Naive thymus-derived CD8-positive, alpha-beta T cell (primary cell): ENCODE measurements at places on chromosomes 6 and 20. TPM values are rescaled to one million over a fixed set of nuclear protein-coding genes. Genes with fewer than 3 reads are reported as not detected.
A peak's percentile ranks its signal among the peaks of the same experiment; 100 is the strongest.

DNA sequence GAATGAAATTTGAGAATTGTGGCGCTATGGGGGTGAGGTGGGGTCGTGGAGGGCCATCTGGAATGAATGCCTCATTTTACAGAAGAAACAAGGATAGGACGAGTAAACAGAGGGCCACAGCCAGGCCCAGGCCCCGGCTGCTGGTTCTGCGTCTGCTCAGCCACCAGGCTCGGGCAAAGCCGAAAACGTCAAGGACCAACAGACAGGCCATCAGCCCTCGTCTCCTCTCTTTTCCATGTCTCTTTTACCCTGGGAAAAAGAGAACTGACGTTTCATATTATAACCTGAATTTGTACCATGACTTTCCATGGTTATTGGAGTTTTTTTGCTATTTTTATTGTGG is 212.4 kb upstream of the ARID1B start:
- peaks cover 6% of the 10 kb centered on the region for H3K27me3 ChIP-seq
- H3K4me3 ChIP-seq: no peak overlapping the region
- no peak for DNase-seq
- no peaks in the 10 kb centered on the region for H3K36me3 ChIP-seq

DNA sequence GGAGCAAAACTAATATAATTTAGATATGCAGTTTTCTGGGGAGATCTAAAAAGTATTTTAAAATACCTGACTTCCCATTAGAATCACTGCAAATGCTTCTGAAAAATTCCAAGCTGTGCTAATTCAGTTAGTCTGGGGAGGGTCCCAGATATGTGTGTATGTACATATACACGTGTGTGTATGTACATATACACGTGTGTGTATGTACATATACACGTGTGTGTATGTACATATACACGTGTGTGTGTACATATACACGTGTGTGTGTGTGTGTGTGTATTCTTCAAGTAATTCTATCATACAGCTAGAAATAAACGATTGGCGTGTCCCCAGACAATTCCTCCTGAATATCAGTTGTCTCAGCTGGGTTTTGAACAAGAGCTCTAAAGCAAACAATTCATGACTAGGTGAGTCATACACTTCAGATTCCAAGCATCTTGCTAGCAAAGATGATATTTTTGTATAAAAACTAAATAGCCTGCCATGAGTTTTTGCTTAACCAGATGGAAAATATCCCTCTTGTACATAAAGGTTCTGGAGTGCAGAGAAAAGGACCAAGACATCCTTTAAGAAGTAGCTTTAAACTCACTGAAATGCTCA is 58.2 kb downstream of the SPACA1 start:
- no peaks in the 10 kb centered on the region for H3K4me1 ChIP-seq
- H3K4me3 ChIP-seq: no peak overlapping the region
- H3K36me3 ChIP-seq: no peaks in the 10 kb centered on the region
- peaks cover 5% of the 10 kb centered on the region for H3K27me3 ChIP-seq

DNA sequence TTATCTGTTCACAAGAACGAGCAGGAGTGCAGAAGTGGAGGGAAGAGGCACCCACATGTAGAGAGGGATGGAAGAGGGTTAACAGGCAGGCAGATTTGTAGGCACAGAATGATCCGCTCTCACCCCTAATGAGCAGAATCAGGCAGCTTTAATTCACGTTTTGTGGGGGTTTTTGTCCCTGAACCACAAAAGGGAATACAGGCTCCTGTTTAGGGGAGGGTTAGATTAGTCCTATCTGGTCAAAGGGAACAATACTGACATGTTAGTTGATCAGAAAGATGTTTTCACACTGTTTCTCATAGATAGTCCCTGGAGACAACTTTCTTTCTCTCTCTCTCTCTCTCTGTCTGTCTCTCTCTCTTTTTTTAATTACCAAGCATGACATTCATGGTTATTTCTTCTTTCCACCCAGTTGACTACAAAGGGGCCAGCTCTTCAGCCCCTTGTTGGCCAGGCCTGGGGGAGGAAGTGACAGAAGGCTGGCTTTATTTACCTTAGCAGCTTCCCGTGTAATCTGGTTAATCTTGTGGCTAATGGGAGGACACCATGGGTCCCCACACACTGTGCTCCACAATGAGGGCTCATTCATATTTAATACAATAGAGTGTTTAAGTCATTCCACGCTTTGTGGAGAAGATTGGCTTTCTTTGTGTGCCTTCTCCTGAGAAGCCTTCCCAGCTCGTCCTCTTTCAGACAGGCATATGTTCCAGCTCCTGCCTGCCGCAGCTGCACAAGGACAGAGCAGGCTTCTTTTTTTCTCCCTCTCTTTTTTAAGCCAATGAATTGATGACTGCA is 958.8 kb downstream of the TFAP2A start:
- no peak for DNase-seq
- H3K27me3 ChIP-seq: no peaks in the 10 kb centered on the region
- H3K4me1 ChIP-seq: no peaks in the 10 kb centered on the region
- no peak overlapping the region for H3K27ac ChIP-seq
- no peaks in the 10 kb centered on the region for H3K36me3 ChIP-seq

PTPRT gene
- not detected for polyA plus RNA-seq

GRCh38 chr20:19375801-19376200 is 163.4 kb downstream of the SLC24A3 start:
- DNase-seq: no peak
- H3K4me1 ChIP-seq: no peaks in the 10 kb centered on the region
- peaks cover 1% of the 10 kb centered on the region for H3K27me3 ChIP-seq
- H3K4me3 ChIP-seq: no peak overlapping the region

MYO6 gene
- polyA plus RNA-seq: 0.91 TPM

DNA sequence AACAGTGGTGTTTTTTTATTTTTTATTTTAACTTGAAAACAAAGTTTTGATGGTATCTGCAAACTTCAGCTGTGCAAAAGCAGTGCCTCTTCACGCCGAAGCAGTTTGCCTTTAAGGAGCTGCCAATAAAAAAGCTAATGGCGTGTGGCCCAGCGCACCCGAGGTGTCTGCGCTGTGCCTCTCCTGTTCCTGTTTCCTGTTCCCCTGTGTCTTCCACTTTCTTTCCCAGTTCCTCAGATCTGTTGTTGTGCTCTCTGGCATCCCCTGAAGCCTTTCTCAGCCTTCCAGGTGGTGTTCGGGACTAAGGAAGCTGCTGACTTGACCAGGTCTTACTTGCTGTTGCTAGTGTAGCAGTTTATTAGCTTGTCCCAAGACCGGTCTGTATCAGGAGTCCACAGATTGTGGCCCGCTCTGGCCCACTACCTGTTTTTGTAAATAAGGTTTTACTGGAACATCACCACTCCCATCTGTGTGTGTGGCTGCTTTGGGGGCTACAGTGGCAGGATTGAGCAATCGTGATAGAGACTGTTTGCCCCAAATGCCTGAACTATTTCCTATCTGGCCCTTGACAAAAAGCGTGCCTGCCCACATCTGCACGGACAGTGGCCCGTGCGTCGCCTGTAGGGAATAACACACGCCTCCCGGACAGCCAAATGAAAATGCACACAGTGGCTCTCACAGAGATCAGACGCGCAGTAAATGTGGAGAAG is 178.3 kb downstream of the TMEM242 start:
- no peaks in the 10 kb centered on the region for H3K27me3 ChIP-seq
- peaks cover 43% of the 10 kb centered on the region for H3K4me1 ChIP-seq
- no peak for DNase-seq

DNA sequence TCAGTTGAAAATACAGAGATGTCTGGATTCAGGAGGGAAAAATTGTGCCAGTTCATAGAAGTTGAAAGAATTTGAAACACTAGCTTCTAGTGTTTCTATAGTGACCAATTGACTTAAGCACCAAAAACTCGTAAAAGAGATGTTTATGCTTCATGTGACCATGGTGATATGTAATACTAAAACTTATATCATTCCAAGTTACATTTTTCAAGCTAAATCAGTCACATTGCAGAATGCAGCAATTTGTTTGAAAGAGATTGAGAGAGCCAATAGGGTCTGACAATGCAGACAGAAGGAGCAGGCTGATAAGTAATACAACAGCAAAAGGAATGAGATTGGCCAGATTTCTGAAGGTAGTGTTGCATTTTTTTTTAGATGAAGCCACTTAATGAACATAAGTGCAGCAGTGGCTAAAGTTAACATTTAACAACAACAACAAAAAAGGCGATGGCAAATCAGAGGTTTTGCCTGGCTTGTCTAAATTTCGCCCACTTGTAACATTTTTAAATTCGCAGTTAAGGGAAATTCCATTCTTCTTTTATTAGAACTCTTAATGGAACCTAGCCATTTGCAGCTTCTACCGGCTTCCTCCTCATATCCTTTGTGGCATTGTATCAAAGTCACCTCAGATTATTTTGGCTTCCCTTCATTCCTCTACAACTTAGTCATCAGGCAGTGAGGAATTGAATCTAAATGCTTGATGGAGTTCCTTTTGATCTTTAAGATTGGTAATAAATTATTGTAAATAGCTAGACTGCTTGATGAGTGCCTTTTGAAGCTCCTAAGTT is 484.0 kb upstream of the SOX4 start:
- peaks cover 17% of the 10 kb centered on the region for H3K4me1 ChIP-seq
- DNase-seq: no peak

GRCh38 chr20:34637245-34638038 is 39.5 kb downstream of the PIGU start:
- H3K4me1 ChIP-seq: no peaks in the 10 kb centered on the region
- no peak for DNase-seq
- H3K4me3 ChIP-seq: no peak overlapping the region
- peaks cover 76% of the 10 kb centered on the region for H3K36me3 ChIP-seq
- no peaks in the 10 kb centered on the region for H3K27me3 ChIP-seq

PRR18 gene
- polyA plus RNA-seq: not detected

FAXC gene
- polyA plus RNA-seq: not detected

RING1 gene
- polyA plus RNA-seq: 12.4 TPM

TTK gene
- 0.86 TPM for polyA plus RNA-seq

USP49 gene
- 0.34 TPM for polyA plus RNA-seq

KIF6 gene
- polyA plus RNA-seq: not detected

C2 gene
- not detected for polyA plus RNA-seq

- no peaks in the 10 kb centered on the region for H3K27me3 ChIP-seq
- peak overlapping the region; percentile 65 for H3K4me3 ChIP-seq
- no peak for DNase-seq
- H3K27ac ChIP-seq: peak overlapping the region; percentile 84
- H3K36me3 ChIP-seq: no peaks in the 10 kb centered on the region
- peaks cover 40% of the 10 kb centered on the region for H3K4me1 ChIP-seq
These were observed 79.0 kb downstream of the IPCEF1 start for GRCh38 chr6:154277629-154278017.

- no peak overlapping the region for H3K4me3 ChIP-seq
- peaks cover 98% of the 10 kb centered on the region for H3K27me3 ChIP-seq
- peaks cover 9% of the 10 kb centered on the region for H3K4me1 ChIP-seq
- no peak for DNase-seq
- H3K27ac ChIP-seq: no peak overlapping the region
These were observed 74.5 kb upstream of the ZNF184 start for GRCh38 chr6:27547157-27548075.

- peak; percentile 35 for DNase-seq
- H3K4me3 ChIP-seq: peak overlapping the region; percentile 43
- no peaks in the 10 kb centered on the region for H3K27me3 ChIP-seq
- peaks cover 34% of the 10 kb centered on the region for H3K36me3 ChIP-seq
- peak overlapping the region; percentile 75 for H3K27ac ChIP-seq
These were observed 2.0 kb downstream of the SMIM29 start for GRCh38 chr6:34246563-34247391.
